ENCODE measurements at places on chromosomes 7 and 10.

DNA sequence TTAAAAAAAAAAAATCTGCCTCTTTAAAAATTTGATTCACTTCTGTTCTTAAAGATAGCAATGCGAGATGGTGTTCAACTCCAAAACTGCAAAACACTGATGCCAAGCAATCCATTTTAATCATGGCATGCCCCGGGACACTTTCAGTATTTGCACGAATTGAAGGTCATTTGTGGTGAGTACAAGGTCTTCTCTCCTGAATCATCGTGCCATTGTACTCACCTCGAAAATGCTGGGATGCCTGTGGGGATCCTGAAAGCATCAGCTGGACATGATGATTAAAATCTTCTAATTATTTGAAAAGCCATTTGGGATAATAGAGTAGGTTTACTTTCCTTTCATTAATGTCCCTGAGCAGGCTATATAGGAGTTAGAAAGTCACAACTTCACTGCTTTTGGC, 125.1 kb upstream of the NRP1 start:
- no peak for DNase-seq
- no peaks in the 10 kb centered on the region for H3K4me1 ChIP-seq
- H3K27me3 ChIP-seq, result no peaks in the 10 kb centered on the region
- no peak overlapping the region for H3K4me3 ChIP-seq

DNA sequence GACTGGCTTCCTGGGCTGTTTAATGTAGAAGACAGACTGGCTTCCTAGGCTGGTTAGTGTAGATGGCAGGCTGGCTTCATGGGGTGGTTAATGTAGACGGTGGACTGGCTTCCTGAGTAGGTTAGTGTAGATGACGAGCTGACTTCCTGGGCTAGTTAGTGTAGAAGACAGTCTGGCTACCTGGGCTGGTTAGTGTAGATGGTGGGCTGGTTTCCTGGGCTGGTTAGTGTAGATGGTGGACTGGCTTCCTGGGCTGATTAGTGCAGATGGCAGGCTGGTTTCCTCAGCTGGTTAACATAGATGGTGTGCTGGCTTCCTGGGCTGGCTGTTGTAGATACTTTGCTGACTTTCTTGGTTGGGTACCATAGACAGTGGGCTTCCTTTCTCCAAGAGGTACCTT, 122.9 kb upstream of the PPP2R2D start:
- no peaks in the 10 kb centered on the region for H3K27me3 ChIP-seq
- no peak overlapping the region for H3K27ac ChIP-seq
- no peaks in the 10 kb centered on the region for H3K4me1 ChIP-seq
- no peak for DNase-seq
- no peak overlapping the region for H3K4me3 ChIP-seq
- no peaks in the 10 kb centered on the region for H3K36me3 ChIP-seq

GRCh38 chr10:51170518-51171245, 96.4 kb downstream of the PRKG1 start:
- no peak for DNase-seq
- H3K4me3 ChIP-seq, result no peak overlapping the region
- H3K27me3 ChIP-seq, result no peaks in the 10 kb centered on the region
- no peaks in the 10 kb centered on the region for H3K4me1 ChIP-seq

- H3K4me1 ChIP-seq, result peaks cover 29% of the 10 kb centered on the region
- DNase-seq, result no peak
- H3K4me3 ChIP-seq, result peak overlapping the region; percentile 67
- H3K27ac ChIP-seq, result peak overlapping the region; percentile 87
- H3K36me3 ChIP-seq, result no peaks in the 10 kb centered on the region
- peaks cover 28% of the 10 kb centered on the region for H3K27me3 ChIP-seq
These were observed 2.1 kb downstream of the ADIRF start for GRCh38 chr10:86970162-86970981.

DNA sequence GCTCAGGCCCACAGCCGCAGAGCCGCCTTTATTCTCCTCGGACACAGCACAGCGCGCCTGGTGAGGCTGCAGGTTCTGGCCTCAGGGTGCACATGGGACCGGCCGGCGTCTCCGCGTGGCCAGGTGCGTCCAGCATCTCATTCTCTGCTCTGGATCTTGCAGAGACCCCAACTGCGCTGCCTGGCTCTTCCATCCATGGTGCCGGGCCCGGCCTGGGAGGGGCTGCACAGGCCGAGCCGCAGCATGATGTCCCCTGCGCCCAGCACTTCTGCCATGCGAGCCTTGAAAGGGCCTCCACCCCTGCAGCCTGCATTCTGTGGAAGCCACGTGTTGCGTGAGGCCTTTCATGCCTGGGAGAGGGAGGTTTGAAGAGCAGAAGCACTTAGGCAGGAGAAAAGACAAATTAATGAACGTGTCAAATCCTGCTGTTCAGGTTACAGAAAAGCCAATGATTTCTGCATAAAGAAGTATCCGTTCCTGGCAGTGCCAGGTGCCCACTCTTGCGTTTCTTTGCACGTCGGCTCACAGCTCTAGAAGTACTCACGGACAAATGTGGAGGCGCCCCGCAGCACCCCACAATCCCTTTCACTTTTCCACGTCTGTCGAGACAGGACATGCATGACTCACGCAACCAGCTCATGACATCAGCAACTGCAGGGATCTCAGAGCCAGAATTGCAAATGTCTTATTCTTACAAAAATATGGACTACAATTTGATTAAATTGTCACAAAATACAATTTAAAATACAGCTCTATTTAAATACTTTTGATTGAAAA, 571.4 kb downstream of the DNAJB6 start:
- peaks cover 1% of the 10 kb centered on the region for H3K27me3 ChIP-seq
- no peaks in the 10 kb centered on the region for H3K36me3 ChIP-seq
- H3K4me3 ChIP-seq, result no peak overlapping the region
- no peak for DNase-seq
- H3K27ac ChIP-seq, result no peak overlapping the region
- H3K4me1 ChIP-seq, result peaks cover 15% of the 10 kb centered on the region

DNA sequence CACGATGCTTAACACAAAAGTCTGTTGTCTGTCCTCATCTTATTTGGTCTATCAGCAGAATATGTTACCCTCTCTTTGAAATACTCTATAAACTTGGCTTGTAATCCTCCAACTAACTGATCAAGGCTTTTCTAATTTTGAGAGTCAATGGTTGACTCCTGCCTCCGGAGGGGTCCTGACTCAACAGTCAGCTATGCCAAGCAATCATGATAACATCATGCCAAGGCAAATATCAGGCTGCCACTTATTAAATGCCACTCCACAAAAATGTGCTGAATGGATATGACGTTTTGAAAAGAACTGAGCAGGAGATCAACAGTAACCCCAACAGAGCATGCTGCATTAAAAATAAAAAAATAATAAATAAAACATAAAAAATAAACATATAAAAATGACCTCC, 116.1 kb downstream of the PARD3 start:
- no peak overlapping the region for H3K27ac ChIP-seq
- H3K4me1 ChIP-seq, result peaks cover 9% of the 10 kb centered on the region
- no peak overlapping the region for H3K4me3 ChIP-seq

- no peak overlapping the region for H3K27ac ChIP-seq
- peaks cover 91% of the 10 kb centered on the region for H3K4me1 ChIP-seq
- H3K4me3 ChIP-seq, result no peak overlapping the region
- peaks cover 92% of the 10 kb centered on the region for H3K36me3 ChIP-seq
- DNase-seq, result no peak
- H3K27me3 ChIP-seq, result no peaks in the 10 kb centered on the region
These were observed 173.5 kb downstream of the CELF2 start for GRCh38 chr10:11191190-11191589.

DNA sequence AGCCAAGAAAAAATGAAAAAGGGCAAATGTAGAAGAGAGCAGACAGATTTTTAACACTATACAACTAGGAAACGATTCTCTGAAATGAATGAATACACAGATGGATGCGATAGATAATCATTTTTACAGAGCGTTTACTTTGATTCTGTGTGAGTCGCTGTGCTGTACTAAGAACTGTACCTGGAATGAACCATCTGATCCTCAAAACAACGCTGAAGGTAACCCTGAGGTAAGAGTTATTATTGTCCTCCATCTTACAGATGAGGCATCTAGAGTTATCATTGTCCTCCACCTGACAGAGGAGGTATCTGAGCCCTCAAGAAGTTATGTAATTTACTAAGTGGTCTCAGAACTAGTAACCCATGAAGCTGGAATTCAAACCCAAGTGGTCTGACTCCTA, 80.2 kb downstream of the CHCHD3 start:
- H3K36me3 ChIP-seq, result peaks cover 6% of the 10 kb centered on the region
- H3K4me3 ChIP-seq, result no peak overlapping the region
- no peak overlapping the region for H3K27ac ChIP-seq
- H3K4me1 ChIP-seq, result no peaks in the 10 kb centered on the region
- no peaks in the 10 kb centered on the region for H3K27me3 ChIP-seq
- DNase-seq, result no peak

GRCh38 chr7:151342102-151342646, 562 bp downstream of the NUB1 start:
- peaks cover 41% of the 10 kb centered on the region for H3K4me1 ChIP-seq
- H3K27ac ChIP-seq, result peak overlapping the region; percentile 93
- H3K27me3 ChIP-seq, result no peaks in the 10 kb centered on the region
- no peak for DNase-seq
- H3K4me3 ChIP-seq, result peak overlapping the region; percentile 86

GRCh38 chr7:116265881-116266280, 55.5 kb downstream of the TES start:
- H3K27ac ChIP-seq, result no peak overlapping the region
- no peak for DNase-seq
- H3K27me3 ChIP-seq, result peaks cover 29% of the 10 kb centered on the region
- no peak overlapping the region for H3K4me3 ChIP-seq
- no peaks in the 10 kb centered on the region for H3K36me3 ChIP-seq

DNA sequence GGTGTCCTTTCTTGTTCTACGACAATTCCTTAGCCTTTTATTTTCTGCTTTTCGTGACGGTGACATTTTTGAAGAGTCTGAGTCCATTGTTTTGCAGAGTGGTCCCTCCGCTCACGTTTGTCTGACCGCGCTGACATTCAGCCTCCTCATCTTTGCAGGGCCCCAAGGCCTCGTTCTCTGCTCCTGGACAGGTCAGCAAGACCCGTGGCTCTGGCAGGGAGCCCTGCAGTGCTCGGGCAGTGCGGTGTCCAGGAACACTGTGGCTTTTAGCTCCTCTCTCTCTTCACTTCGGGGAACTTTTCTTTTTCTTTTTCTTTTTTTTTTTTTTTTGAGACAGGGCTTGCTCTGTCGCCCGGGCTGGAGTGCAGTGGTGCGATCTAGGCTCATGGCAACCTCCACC, 142.5 kb downstream of the DNAJB6 start:
- peak overlapping the region; percentile 86 for H3K27ac ChIP-seq
- no peak for DNase-seq
- peaks cover 30% of the 10 kb centered on the region for H3K36me3 ChIP-seq
- H3K27me3 ChIP-seq, result peaks cover under 1% of the 10 kb centered on the region
- H3K4me3 ChIP-seq, result no peak overlapping the region
- peaks cover 36% of the 10 kb centered on the region for H3K4me1 ChIP-seq

DNA sequence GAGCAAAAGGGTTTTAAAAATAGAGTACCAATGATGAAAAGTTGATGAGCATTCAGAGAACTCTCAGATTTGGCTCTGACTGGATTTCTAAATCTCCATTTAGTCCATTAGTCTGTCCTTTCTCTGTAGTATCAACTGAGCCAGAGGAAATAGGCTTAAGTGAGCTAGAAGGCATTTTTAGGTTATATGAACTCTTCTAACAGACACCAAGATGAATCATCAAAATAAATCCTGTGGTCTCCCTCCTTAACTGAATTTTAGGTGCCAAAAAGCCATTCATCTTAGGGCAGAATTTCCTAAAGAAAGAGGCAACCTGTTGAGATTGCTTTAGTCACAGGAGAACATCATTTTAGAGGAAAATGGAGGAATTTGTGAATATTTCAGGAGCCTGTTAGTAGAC, 305.1 kb downstream of the AUTS2 start:
- H3K27ac ChIP-seq, result no peak overlapping the region
- H3K27me3 ChIP-seq, result peaks cover 3% of the 10 kb centered on the region
- no peak overlapping the region for H3K4me3 ChIP-seq
- no peaks in the 10 kb centered on the region for H3K4me1 ChIP-seq
- DNase-seq, result no peak

DNA sequence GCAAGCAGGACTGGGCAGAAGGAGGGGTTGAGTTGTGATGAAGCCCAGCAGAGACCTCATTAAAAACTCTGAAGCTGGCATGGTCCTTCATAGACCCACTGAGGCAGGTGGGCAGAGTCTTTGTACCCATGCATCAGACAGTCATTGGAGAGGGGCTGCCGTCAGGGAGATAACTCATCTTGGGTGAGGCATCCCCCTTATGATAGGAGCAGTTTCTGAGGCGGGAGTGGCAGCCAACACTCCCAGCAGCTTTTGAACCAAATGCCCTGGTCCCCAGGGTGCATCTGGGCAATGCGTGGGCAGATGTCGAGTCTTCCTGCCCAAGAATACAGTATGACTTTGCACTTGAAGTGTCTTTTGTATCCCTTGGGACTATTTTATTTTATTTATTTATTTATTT, 68.1 kb downstream of the HTR5A start:
- H3K4me1 ChIP-seq, result no peaks in the 10 kb centered on the region
- H3K36me3 ChIP-seq, result no peaks in the 10 kb centered on the region
- DNase-seq, result no peak
- H3K27ac ChIP-seq, result no peak overlapping the region
- no peak overlapping the region for H3K4me3 ChIP-seq

DNA sequence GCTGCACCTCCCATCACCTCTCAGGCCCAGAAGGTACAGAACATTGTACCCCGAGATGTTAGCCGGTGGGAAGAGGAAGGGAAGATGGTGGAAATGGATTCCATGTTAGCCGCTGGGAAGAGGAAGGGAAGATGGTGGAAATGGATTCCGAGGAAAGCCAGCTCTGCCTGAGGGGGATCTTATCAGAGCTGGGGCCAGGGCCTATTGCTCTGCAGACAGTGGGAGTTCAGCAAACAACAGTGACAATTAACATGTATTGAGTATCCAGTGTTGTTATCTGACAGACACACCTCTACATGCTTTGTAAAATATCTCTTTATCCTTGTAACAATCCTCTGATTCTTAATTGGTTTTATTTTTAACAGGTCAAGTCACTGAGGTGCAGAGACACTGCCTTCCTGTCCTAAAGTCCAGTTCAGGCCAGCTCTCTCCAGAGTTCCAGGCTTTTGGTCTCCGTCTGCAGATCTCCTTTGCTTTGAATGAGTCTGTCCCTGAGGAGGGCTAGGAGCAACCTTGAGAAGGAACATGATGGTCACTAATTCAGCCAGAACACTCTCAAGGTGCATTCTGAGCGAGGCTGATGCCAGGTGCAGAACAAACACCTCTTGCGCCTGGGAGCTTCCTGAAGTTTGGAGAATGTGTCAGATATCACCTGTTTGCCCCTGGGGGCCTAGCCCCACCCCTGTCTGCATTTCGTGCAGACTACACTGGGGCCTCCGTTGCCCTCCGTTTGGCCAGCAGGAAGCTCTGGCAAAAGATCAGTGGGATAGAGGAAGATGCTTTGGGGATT, 82.4 kb upstream of the PODXL start:
- H3K36me3 ChIP-seq, result no peaks in the 10 kb centered on the region
- H3K4me3 ChIP-seq, result no peak overlapping the region
- H3K27me3 ChIP-seq, result peaks cover 2% of the 10 kb centered on the region

- DNase-seq, result no peak
- no peak overlapping the region for H3K27ac ChIP-seq
- H3K36me3 ChIP-seq, result peaks cover 2% of the 10 kb centered on the region
- H3K4me1 ChIP-seq, result peaks cover 14% of the 10 kb centered on the region
- peaks cover 5% of the 10 kb centered on the region for H3K27me3 ChIP-seq
These were observed 3.0 kb downstream of the SEMA4G start for GRCh38 chr10:100972115-100972903.

GRCh38 chr7:133339772-133340171, 86.9 kb downstream of the EXOC4 start:
- H3K36me3 ChIP-seq, result peaks cover 46% of the 10 kb centered on the region
- no peaks in the 10 kb centered on the region for H3K27me3 ChIP-seq
- H3K27ac ChIP-seq, result no peak overlapping the region
- no peaks in the 10 kb centered on the region for H3K4me1 ChIP-seq
